ENCODE measurements at places on chromosomes 11 and 22.

- no peak for DNase-seq
Observed at GRCh38 chr11:1409108-1409851, 19.5 kb downstream of the BRSK2 start.

DNA sequence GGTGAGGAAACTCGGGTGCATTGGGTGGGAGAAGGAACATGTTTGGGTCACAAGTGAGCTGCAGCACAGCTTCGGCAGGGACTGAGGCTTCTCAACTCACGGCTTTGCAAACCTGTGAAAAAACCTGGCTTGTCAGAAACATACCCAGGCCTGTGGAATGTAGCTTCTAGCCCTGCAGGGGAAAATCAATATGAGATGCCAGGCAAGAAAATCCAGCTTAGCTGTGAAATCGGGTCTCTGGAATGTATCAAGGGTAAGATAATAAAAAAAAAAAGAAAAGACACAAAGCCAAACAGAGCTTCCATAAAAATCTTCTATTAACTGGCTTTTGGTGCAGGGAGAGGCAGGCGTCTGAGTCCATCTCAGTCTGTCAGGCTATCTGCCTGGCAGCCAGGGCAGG is 28.5 kb downstream of the UQCR10 start:
- DNase-seq: no peak

- DNase-seq: peak; percentile 33
Observed at GRCh38 chr11:13465909-13466371, 2.9 kb upstream of the BTBD10 start.

GRCh38 chr11:128359515-128359914 is 227.8 kb downstream of the ETS1 start:
- no peak for DNase-seq

- peak; percentile 4 for DNase-seq
Observed at GRCh38 chr11:123653827-123654565, 428 bp downstream of the SCN3B start.

- no peak for DNase-seq
Observed at GRCh38 chr11:44351006-44351660, 41.2 kb upstream of the ALX4 start.

GRCh38 chr11:26149585-26149984 is 182.3 kb upstream of the ANO3 start:
- no peak for DNase-seq

GRCh38 chr11:85682330-85683305 is 3.4 kb downstream of the CCDC89 start:
- no peak for DNase-seq

GRCh38 chr11:99911116-99911515 is 776.0 kb upstream of the ARHGAP42 start:
- no peak for DNase-seq

DNA sequence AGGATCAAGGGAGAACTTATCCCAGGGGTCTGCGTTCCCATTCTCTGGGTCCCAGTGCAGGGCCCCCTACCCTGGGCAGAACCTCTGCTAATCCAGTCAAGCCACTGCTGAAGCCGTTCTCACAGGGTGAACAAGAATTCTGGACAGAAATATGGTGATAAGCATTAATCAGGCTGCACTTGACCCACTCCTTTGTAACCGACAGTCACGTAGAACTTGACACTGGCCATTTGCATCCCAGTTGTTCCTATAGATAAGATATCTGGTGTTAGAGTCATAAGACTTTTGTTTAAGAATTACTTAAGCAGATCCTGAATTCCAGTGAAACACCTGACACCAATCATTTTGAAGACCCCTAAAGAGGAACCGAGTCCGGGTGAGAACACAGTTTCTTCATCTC is 107.5 kb upstream of the THY1 start:
- DNase-seq: no peak

- DNase-seq: no peak
Observed at GRCh38 chr22:31588970-31589675, 72.9 kb downstream of the PISD start.

DNA sequence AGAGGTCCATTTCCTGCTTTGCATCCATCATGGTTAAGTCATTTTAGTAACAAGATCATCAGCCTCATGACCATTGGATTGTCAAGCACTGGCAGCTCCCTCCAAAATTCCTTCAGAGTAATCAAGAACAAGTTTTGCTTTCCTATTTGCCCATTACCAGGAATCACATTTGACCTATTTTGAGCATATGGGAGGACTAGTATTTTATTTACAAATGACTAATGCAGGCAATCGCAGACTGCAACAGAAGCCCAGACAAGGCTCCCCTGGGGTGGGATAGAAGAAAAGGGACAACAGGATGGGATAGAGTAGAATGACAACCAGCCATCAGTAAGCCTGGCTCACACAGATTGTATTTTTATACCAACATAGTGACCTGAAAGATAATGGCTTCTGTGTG is 9.1 kb downstream of the MMP10 start:
- DNase-seq: no peak

- DNase-seq: no peak
Observed at GRCh38 chr11:57622263-57622662, 24.8 kb downstream of the SERPING1 start.

DNA sequence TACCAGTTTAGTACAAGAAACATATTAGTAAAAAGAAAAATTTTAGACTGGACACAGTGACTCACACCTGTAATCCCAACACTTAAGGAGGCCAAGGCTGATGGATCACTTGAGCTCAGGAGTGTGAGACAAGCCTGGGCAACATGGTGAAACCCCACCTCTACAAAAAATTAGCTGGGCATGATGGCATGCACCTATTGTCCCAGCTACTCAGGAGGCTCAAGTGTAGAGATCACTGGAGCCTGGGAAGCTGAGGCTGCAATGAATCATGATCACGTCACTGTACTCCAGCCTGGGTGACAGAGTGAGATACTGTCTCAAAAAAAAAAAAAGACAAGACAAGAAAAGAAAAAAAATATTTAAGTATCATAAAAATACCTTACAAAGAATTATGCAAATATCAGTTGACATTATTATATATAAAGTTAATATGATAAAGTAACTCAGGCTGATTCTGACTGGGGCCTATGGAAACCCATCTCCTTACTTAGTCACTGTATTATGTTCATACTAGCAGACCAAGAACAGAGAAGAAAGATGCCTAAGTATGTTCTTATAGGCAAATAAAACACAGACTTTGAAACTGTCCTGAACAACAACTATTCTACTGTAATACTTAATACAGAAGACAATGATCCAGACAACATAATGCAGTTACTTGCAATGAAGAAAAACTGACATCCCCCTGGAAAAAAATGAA is 27.3 kb downstream of the FAM168A start:
- DNase-seq: no peak

DNA sequence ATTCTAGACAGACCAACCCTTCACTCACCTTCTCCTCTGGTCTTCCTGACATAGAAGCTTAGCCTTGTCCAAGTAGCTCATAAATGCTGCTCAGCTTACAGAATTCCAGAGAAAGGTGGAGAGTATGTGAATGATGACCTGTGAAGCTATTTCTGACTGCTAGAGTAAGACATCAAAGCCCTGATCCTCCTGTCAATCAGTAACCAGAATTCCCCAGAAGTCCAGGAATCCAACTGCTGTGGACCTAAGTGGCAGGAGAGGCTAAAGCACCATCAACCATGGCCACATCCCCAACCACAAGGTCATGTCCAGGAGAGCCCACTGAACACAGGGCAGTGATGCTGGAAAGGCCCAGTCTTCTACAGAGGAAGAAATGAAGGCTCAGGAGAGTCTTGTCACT is 2.6 kb downstream of the OR51G2 start:
- DNase-seq: no peak

DNA sequence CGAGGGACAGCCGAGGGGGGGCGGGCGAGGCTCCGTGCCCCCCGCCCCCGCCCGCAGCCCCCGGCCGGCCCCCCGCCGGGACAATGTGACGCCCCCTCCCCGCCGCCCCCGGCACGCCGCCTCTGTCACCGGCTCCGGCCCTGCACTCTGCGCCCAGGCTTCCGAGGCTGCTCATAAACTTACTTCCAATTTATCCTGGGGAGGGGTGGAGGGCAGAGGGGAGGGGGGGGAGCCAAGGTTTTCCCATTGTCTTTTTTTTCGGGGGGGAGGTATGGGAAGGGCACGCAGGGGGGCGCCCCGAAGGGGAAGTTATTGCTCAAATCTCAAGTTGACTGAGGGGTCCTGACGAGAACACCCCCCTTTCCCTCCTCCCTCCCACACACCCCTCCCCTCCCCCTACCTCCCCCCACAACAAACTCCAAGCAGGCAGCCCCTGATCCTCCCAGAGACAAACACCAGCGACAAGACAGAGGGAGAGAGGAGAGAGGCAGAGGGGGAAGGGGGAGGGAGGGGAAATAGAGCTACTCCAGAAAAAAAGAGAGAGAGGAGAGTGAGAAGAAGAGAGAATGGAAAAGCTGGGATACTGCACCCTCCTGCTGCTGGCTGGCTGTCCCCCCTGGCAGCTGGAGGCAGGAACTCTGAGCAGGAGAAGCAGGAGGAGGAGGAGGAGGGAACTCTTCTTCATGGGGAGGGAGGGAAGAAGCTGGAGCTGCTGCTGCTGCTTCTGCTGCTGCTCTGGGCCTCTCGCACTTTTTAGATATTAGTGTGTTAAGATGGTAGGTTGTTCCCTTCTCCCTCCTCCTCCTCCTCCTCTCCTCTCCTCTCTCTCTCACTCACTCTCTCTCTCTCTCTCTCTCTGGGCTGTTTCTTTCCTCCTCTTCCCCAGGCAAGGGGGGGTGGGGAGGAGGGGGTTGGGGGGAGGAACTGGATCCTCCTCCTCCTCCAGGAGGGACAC is 631 bp downstream of the PHF21A start:
- DNase-seq: no peak

DNA sequence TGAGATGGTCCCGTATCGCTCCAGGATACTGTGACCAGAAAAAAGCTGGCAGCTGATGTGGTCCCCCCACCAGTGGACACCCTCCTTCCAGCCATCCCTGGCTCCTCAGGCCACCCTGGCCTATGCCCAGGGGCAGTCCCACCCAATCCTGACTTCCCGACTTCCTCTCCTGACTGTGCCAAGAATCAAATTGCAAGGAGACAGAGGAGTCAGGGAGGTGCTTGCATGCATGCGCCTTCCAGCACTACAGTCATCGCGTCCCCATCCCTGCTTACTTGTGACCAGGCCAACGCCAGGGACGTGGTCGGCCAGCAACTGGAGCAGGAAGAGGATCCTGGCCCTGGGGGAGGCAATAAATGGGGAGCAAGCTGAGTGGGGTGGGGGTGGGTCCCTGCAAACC is 3.6 kb upstream of the FREY1 start:
- no peak for DNase-seq

DNA sequence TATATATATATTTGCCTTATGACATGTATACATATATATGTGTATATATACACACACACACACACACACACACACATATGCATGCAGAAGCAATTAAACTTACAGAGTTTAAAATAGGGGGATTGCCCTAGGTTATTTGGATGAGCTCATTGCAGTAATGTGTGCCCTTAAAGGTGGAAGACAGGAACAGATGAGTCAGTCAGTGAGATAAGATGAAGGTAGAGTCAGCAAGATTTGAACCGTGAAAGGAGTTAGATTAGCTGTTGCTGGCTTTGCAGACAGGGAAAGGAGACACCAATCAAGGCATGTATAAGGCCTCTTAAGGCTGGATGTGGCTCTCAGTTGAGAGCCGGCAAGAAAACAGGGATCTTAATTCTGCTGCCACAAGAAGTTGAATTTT is 902.4 kb upstream of the RAG2 start:
- DNase-seq: no peak

GRCh38 chr11:78656327-78656726 is 81.7 kb upstream of the NARS2 start:
- no peak for DNase-seq

DNA sequence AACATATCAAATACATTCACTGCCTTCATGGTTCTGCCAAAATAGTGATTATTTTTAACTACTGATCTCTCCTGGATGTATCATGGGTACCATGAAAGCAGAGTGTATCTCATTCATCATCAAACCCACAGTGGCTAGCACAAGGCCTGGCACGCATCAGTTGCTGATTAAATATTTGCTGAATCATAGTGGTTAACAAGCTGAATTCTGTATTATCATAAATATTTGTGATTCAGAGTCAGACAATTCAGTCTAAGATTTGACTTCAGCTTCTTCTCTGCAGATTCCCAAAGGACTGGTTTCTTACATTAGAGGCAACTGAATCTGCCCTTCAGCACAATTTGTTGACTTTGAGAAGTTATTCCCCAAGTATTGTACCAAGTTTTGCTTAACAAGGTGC is 715.8 kb upstream of the LRRC4C start:
- no peak for DNase-seq

GRCh38 chr22:48082284-48082683 is 1319.8 kb downstream of the TBC1D22A start:
- DNase-seq: no peak

DNA sequence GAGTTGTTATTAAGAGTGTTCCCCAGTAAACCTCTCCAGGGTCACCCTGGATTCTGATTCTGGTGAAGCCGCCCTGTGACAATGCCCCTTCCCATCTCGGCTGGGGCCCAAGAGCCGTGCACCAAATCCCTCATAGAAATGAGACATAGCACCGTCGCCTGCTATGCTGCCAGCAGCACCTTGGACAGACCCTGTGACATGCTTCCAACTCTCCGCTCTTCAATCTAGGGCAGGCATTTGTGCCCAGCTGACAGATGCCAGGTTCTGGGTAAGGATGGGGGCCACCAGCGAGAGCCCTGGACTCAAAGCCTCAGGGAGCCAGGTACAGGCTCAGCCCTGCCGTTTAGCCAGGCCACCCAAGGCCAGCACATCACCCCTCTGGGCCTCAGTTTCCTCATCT is 55.8 kb upstream of the TCF20 start:
- DNase-seq: no peak

All from thymus (tissue), 14 donors.